ENCODE measurements at places on chromosomes 2 and 18.

- no peak for DNase-seq
These were observed 721 bp upstream of the EHD3 start for GRCh38 chr2:31233231-31233630.

GRCh38 chr2:240013343-240013742 is 11.8 kb downstream of the NDUFA10 start:
- no peak for DNase-seq

- DNase-seq, result no peak
These were observed 39.5 kb upstream of the TACR1 start for GRCh38 chr2:75238670-75239330.

DNA sequence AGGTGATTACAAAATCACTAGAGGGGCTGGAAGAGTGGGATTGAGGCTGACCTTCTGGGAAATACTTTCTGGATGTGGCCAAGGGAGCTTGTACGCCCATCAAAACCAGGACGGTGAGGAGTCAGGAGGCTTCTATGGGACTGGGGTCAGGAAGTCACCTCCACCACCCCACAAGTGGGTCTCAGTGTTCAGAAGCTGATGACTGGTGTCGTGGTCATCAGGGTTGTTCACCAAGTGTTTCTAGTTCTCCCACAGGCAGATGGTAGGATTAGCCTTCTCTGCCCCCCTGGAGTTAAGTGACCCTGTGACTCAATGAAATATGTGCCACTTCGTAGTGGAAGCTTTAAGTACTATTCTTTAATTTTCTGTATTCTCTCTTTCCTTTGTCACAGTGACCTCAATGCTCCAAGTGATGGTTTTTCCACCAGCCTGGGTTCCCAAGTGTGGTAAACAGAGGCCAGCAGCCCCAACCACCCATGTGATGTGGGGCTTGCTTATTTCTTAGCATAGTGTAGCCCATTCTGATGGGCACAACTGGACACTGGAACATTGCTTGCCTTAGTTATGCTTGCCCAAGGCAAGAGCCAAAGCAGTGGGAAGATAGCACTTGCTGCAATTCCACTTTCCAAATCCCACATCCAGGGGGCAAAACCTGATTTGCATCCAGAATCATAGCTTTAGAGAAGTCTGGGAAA is 258.8 kb downstream of the CYP26B1 start:
- no peak for DNase-seq

GRCh38 chr18:8792688-8793316 is 87.4 kb downstream of the MTCL1 start:
- DNase-seq, result no peak
